ENCODE measurements at places on chromosomes 1 and 21.

- DNase-seq: no peak
These were observed 872 bp downstream of the TSTD1 start for GRCh38 chr1:161037661-161038522.

DNA sequence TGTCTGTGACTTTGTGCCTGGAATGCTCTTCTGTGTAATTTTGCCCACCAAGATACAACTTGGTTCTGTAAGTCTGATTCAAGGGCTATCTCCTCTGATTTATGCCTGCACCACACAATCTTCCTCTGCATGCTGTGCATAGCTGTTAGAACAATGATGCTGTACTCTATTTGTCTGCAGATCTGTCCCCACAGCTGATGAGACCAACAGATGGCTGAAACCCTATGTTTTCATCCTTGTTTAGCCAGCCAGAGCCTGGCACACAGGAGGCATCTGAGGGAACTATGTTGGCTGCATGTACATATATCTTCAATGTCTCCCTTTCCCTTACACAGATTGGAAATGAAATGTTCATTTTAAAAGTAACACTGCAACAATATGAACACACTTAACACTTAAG is 58.0 kb upstream of the ABCA4 start:
- DNase-seq: no peak

DNA sequence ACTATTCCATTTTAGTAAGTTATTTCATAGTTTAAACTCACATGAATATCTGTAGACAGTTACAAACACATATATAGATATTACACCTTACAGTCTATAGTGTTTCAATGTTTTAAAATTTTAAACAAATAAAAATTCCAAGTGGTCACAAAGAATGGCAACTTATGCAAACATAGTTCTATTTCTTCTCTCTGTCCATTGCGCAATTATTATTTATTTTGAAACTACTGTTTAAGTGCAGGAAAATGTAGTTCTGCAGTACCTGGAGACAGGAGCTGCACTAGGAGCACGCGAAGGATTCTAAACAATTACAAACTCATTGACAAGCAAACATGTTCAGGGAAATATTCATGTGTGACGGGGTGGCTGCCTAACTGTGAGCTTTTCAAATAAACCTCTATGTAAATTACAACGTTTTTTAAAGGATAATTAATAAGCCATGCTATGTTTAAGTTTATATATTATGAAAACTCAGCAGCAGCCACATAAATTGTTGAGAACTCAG is 312.0 kb upstream of the DUSP10 start:
- no peak for DNase-seq

DNA sequence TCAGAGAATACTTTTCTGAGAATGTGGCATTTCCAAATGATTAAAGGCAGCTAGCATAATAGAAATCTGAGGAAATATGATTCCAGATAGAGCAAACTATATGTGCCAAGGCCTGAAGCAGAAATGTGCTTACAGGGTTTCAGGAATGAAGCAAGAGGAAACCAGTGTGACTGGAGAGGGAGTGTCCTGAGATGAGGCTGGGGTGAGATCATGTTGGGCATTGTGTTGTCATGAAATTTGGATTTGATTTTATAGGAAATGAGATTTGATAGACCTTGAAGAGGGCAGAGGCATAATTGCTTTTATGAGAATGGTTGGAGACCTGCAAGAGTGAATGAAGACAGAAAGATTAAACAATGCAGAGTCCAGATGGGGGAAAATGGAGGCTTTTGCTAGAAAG is 338.1 kb upstream of the SNX7 start:
- DNase-seq: no peak

GRCh38 chr1:204357551-204358490 is 1.9 kb downstream of the PLEKHA6 start:
- no peak for DNase-seq

DNA sequence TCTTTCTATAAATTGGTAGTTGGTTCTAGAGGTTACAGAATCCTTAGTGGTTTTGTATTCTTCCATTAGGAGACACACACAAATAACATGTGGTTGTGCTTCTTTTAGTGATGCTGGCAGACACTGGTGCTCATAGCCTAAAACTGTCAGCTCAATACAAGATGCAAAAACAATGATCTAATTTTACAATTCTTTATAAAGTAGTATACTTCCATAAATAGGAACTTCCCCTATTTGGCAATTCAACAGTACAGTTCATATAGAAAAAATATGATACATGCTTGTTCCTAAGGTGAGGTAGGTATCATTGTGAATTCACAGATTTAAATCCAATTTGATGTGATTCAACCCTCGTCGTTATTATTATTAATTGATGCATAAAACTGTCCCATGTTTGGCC is 20.8 kb upstream of the CCDC17 start:
- no peak for DNase-seq

- DNase-seq: no peak
These were observed 164.7 kb downstream of the SETD4 start for GRCh38 chr21:35895598-35895997.

- DNase-seq: peak; percentile 40
These were observed 30.5 kb downstream of the MROH7 start for GRCh38 chr1:54671985-54672608.

GRCh38 chr1:8312235-8313218 is 5.4 kb upstream of the SLC45A1 start:
- DNase-seq: no peak

- DNase-seq: no peak
These were observed 23.5 kb downstream of the ANGPTL1 start for GRCh38 chr1:178847396-178847849.

GRCh38 chr1:210582205-210582970 is 253.7 kb downstream of the HHAT start:
- no peak for DNase-seq

- no peak for DNase-seq
These were observed 51.2 kb downstream of the FNBP1L start for GRCh38 chr1:93499075-93499474.

DNA sequence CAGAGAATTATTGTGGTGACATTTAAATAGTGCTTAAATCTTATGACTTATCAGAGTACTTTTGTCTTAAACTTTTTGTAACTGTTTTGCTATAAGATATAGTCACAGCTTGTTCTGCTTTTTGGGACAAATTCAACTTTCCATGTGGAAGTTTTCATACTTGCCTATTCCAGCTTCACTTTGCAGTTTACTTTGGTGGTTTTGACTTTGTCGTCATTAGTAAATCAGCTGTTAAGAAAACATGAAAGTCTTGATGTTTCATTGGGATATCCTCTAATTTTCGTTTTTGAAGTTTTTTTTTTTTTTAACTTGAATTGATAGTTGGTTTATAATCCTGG is 31.3 kb downstream of the SDCCAG8 start:
- no peak for DNase-seq

GRCh38 chr1:156608981-156609380 is 7.7 kb upstream of the GPATCH4 start:
- DNase-seq: peak; percentile 87

DNA sequence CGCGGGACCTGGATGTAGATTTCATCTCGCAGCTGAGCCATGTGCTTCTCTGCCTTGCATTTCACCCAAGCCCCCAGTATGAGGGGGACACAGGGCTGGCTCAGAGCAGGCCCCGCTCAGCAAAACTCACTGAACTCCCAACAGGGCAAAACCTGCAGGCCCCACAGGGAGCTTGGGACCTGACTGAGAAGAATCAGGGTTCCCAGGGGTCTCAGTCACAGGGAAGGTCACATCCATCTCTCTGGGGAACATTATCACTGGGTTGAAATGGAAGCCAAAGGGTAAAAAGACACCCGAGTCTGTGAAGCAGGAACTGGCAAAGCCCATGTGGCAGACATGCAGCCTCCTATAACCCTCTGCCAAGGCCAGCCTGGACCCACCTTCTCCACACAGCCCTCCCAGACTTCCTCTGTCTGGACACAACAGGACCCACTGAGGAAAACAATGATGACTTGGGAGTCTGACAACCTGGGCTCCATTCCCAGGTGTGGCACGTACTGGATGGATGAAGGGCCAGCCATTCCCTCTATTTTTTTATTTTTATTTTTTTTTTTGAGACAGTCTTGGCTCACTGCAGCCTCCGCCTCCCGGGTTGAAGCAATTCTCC is 11.7 kb downstream of the HSPG2 start:
- DNase-seq: no peak

- DNase-seq: no peak
These were observed 54.5 kb downstream of the BACE2 start for GRCh38 chr21:41222247-41223068.

- no peak for DNase-seq
These were observed 13.4 kb downstream of the CFAP74 start for GRCh38 chr1:1990222-1990621.

- no peak for DNase-seq
These were observed 106.6 kb upstream of the CXADR start for GRCh38 chr21:17406202-17406601.

- DNase-seq: no peak
These were observed 1893.8 kb downstream of the NCAM2 start for GRCh38 chr21:22892028-22892427.

DNA sequence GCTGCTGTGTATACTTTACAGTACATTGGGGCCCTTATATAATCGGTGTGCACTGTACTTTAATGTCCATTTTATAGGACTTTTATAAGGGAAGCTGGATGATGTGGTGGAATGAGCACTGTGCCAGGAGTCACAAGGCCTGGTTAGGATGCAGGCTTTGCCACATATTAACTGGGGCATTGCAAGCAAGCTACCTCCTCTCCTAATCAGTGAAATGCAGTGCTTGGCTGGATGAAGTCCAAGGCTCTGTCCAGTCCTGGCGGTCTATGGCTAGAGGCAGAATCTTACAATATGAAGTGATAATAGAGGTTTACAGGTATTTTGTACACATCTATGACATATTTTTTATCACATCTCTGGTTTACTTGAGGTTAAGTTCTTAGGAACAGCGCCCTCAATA is 1.7 kb upstream of the PKP1 start:
- DNase-seq: no peak

- no peak for DNase-seq
These were observed 218.6 kb downstream of the SLC44A5 start for GRCh38 chr1:75392278-75392677.

GRCh38 chr1:158117854-158118704 is 62.6 kb upstream of the CD1D start:
- DNase-seq: no peak

DNA sequence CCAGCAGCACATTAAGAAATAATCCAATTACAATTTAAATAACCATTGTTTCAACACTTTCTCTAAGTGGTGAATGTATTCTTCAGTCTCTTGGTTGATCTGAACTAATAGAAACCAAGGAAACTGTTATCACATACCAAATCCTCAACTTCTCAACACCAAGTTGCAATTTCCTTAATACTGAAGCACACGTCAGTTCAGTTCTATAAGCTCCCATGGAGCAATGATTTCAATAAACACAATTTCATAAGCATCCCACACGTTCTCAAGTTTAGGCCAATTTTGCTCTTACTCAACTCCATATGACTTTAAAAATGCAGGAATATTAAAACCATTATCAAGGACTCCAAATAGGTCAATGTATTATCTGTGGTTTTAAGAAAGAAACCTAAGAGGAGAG is 5.8 kb upstream of the ERG start:
- DNase-seq: no peak

GRCh38 chr1:107529511-107530149 is 388.8 kb downstream of the NTNG1 start:
- peak; percentile 59 for DNase-seq

- DNase-seq: no peak
These were observed 66.7 kb downstream of the CCDC30 start for GRCh38 chr1:42529724-42530181.

GRCh38 chr1:180522213-180522515 is 19.8 kb upstream of the ACBD6 start:
- peak; percentile 21 for DNase-seq
